Fibroblast of villous mesenchyme (primary cell): ENCODE measurements at places on chromosomes 1 and 21. TPM values are rescaled to one million over a fixed set of nuclear protein-coding genes. Genes with fewer than 3 reads are reported as not detected.

SYCP1 gene
- total RNA-seq, result not detected in 2 replicates

CGN gene
- total RNA-seq, result under 0.01 TPM in 1 of 2 replicates, not detected in the other

NEK2 gene
- total RNA-seq, result 10.0 and 17.7 TPM in 2 replicates

SELENBP1 gene
- 23.3 and 27.7 TPM in 2 replicates for total RNA-seq

PEAR1 gene
- 11.3 and 12.1 TPM in 2 replicates for total RNA-seq

ADAM30 gene
- total RNA-seq, result under 0.01 TPM in 1 of 2 replicates, not detected in the other

MYOC gene
- total RNA-seq, result not detected in 2 replicates

LRRC71 gene
- not detected in 2 replicates for total RNA-seq

FAM110D gene
- total RNA-seq, result under 0.01 TPM in 1 of 2 replicates, not detected in the other

KCNN3 gene
- not detected in 2 replicates for total RNA-seq

LAPTM5 gene
- not detected in 2 replicates for total RNA-seq

MNDA gene
- total RNA-seq, result not detected in 2 replicates

BACH1 gene
- 112 and 138 TPM in 2 replicates for total RNA-seq

SLC25A44 gene
- total RNA-seq, result 17.1 and 18.6 TPM in 2 replicates

HTR6 gene
- not detected in 2 replicates for total RNA-seq

GPR161 gene
- 11.3 and 13.0 TPM in 2 replicates for total RNA-seq

PROK1 gene
- total RNA-seq, result not detected in 2 replicates

TSPAN1 gene
- total RNA-seq, result 0.32 and 0.43 TPM in 2 replicates

CYP4A11 gene
- total RNA-seq, result not detected in 2 replicates

FCER1A gene
- not detected in 2 replicates for total RNA-seq

POU3F1 gene
- under 0.01 TPM in 1 of 2 replicates, not detected in the other for total RNA-seq

S100A1 gene
- not detected in 2 replicates for total RNA-seq

NTPCR gene
- 14.8 and 20.7 TPM in 2 replicates for total RNA-seq

GPR3 gene
- 0.64 and 0.86 TPM in 2 replicates for total RNA-seq

WDR47 gene
- 16.4 and 25.5 TPM in 2 replicates for total RNA-seq

RWDD3 gene
- total RNA-seq, result 10.0 and 13.8 TPM in 2 replicates

FAM167B gene
- total RNA-seq, result 0.97 and 5.2 TPM in 2 replicates

PFKFB2 gene
- total RNA-seq, result 6.9 and 8.7 TPM in 2 replicates

LYPD8 gene
- total RNA-seq, result under 0.01 TPM in 1 of 2 replicates, not detected in the other

IARS2 gene
- total RNA-seq, result 87.0 and 96.7 TPM in 2 replicates

YY1AP1 gene
- 54.1 and 55.7 TPM in 2 replicates for total RNA-seq

PLA2G2F gene
- total RNA-seq, result not detected in 2 replicates

TRIM45 gene
- 1.7 and 2.6 TPM in 2 replicates for total RNA-seq

H3-3A gene
- total RNA-seq, result 107 and 148 TPM in 2 replicates

KIF2C gene
- total RNA-seq, result 18.7 and 26.8 TPM in 2 replicates

TMEM39B gene
- total RNA-seq, result 5.6 and 5.8 TPM in 2 replicates

NDUFV3 gene
- total RNA-seq, result 44.0 and 61.8 TPM in 2 replicates
